Head of caudate nucleus (tissue), 42 donors: ENCODE measurements at places on chromosomes 7 and 10.

GRCh38 chr10:89940076-89940475 lies 238.7 kb downstream of the KIF20B start:
- no peak for DNase-seq

- DNase-seq, result no peak
Observed at GRCh38 chr10:124612611-124613498, 131.3 kb downstream of the FAM53B start.

DNA sequence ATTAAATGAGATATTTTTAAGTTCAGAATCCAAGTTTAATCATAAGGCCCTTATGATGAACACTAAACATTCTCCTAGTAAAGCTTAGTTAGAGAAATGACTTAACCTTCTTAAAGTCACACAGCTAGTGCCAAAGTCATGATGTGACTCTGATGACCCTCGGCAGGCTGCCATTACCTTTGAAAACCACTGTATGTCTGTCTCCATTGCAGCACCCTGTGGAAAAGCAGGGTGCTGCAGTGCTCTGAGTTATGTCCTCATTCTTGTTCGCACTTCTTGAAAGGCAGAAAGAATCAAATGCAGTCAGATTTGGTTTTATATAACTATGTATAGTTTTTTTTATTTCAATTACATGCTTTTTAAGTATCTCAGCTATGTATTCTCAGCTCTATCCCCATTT lies 105.0 kb downstream of the PHTF2 start:
- no peak for DNase-seq

GRCh38 chr10:97943294-97943693 lies 87.1 kb downstream of the CRTAC1 start:
- DNase-seq, result no peak

GRCh38 chr7:32142649-32143048 lies 72.4 kb upstream of the PDE1C start:
- no peak for DNase-seq

DNA sequence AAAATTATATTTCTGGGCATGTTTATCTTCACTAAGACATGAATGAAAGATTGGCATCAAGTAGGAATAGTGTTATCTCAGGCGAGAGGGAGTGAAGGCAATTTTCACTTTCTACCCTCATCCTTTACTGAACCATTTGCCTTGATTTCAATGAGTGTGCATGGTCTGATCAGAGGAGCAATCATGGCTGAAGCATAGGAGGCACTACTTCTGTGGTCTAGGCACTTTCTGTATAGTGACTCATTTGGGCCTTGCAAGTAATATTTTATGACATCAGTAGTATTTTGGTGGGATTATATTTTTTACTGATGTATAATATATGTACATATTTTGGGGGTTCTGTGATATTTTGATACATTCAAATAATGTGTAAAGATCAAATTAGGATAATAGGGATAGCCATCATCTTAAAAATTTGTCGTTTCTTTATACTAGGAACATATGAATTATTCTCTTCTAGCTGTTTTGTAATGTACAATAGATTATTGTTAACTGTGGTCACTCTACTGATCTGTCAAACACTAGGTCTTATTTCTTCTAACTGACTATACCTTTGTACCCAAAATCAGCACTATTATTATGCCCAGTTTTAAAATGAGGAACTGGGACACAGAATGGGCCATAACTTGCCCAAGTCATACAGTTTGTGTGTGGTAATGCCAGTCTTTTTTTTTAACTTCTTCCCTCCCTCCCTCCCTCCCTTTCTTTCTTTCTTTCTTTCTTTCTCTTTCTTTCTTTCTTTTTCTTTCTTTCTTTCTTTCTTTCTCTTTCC lies 101.9 kb downstream of the RAB11FIP2 start:
- DNase-seq, result no peak

- DNase-seq, result no peak
Observed at GRCh38 chr10:129900825-129901224, 63.2 kb downstream of the EBF3 start.

DNA sequence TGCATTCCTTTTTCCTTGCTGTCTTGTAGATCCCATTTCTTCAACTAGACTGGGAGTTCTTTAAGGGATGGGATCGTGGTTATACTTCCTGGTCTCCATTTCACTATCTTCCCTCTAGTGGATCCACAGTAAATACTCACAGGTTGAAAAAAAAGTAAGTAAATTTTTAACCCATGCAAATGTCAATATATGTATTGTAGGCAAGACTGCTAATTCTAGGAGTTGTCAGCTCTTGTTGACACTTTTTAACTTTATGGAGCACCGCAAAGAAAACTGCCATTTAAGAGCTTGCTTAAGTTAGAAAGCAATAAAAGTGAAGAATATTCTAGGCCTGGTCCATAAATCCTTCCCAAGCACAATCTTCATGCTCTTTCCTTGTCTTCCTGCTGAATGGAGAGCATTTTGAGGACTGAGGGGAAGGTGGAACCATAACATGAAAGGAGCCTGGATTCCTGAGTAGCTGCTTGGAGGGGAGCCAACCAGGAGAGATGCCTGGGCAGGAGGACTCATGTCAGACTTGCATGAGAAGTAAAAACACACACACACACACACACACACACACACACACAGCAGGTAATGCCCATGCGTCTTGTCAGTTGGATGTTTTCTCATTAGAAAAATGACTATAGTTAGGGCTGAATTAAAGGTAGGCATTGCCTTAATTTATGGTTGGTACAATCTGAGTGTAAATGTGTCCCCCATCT lies 32.2 kb downstream of the VWA2 start:
- DNase-seq, result no peak

DNA sequence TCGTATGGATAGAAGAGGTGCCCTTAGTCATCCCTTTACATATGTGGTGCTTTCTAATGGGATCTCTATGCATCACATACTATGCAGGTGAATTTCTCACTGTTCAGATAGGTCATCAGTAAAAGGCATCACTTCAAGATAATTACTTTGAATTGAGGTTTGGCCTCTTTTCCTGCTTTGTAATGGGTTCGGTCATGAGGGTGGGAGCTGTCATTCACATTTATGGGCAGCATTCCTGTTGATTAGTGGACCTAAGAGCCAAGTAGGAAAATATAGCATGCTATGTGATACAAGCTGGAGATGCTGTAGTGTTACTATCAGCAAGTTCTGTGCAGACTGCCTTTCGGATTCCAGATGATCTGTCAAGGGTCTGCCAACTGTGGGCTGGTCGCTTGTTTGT lies 156.3 kb downstream of the LCOR start:
- no peak for DNase-seq

DNA sequence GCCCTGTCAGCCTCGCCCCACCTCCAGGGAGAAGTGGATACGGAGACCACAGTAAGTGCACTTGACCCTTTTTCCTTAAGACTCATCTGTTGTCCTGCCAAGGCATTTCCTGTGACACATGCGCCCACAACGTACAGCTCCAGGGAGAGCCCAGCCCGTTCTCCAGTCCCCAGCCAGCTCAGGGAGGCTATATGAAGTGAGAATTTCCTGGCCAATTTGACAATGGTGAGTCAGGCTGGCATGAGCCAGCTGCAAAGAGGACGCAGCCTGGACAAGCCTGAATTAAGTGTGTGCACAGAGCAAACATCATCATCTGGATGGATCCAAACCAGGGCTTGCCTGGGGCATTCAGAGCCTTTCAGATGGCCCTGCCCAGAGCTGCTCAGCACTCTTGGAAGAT lies 244.8 kb downstream of the KCNMA1 start:
- no peak for DNase-seq

- DNase-seq, result peak; percentile 55
Observed at GRCh38 chr7:112495810-112496462, 15.1 kb downstream of the LSMEM1 start.

DNA sequence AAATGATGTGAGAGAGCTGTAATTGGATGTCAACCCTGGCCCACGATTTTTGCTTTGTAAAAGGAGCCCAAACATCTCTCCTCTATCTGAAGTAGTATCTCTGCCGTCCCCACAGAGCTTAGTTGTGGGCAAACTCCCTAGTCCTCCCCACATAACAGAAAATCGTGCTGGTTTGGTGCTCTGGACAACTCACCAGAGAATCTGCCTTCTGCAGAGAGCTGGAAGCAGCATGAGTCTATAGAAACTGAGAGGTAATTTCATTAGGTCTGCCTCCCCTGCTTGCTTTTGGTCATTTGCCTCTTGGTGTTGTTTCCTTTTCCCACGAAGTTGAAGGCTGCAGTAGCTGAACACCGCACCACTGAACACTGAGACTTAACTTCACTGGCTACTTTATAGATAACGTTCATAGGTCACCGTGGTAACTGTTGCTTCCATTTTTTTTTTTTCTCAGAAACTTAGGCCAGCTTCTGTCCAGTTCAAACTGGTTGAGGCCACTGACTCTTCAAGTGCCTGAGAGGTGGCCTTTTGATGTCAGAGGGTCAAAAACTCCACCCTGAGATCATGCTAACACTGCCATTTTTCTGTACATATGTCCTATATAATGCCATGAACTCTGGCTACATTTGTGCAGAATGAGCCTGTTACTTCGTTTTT lies 3.3 kb upstream of the CDCA7L start:
- DNase-seq, result no peak

DNA sequence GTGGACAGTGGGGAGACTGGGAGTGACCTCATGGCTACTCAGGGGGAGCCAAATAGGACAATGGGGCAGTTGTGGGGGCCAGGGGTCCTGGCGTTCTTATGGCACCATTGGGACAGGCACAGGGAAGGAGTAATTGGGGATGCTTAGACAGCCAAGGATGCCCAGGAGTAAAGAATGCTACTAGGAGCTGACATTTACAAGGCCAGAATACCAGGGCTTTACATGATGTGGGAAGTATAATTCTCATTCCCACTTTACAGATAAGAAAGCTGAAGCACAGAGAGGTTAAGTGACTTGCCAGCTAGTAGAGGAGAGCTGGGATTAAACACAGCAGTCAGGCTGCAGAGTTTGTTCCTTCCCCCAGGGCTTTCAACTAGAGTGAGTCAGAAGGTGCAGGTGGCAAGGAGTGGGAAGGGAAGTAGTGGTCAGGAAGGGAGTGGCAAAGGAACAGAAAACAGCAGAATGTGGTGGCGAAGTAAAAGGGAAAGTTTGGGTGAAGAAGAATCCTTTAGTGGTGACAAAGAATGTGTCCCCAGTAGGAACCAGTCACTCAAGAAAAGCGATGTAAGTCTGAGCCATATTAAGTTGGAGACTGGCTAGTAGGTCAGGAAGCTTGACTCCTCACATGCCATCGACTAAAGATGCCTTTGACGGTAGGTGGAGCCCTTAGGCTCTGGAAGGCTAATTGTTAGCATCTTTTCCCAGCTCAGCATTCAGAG lies 32.8 kb downstream of the CPVL start:
- DNase-seq, result no peak

DNA sequence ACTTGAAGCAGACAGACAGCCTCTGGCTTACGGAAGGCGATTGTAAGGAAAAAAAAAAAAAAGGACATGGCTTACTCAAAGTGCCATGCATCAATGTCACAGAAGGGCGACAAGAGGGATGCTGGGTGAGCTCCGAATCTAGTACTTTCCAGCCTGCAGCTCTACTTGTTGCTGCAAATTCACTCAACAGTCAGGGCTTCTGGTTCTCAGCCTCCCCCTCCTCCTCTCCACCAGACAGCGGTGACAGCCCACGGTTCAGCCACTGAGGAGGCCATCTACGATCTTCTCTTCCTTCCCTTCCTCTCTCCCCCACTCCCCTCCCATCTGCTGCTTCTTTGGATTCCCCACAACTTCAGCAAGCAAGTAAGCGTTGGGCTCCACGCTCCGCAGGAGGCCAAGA lies 63.5 kb downstream of the PRKAG2 start:
- no peak for DNase-seq

- no peak for DNase-seq
Observed at GRCh38 chr7:108290459-108291151, 160.4 kb upstream of the LAMB4 start.

GRCh38 chr7:96310110-96310509 lies 11.8 kb downstream of the SLC25A13 start:
- DNase-seq, result no peak

- no peak for DNase-seq
Observed at GRCh38 chr10:16779384-16779915, 37.8 kb downstream of the RSU1 start.

DNA sequence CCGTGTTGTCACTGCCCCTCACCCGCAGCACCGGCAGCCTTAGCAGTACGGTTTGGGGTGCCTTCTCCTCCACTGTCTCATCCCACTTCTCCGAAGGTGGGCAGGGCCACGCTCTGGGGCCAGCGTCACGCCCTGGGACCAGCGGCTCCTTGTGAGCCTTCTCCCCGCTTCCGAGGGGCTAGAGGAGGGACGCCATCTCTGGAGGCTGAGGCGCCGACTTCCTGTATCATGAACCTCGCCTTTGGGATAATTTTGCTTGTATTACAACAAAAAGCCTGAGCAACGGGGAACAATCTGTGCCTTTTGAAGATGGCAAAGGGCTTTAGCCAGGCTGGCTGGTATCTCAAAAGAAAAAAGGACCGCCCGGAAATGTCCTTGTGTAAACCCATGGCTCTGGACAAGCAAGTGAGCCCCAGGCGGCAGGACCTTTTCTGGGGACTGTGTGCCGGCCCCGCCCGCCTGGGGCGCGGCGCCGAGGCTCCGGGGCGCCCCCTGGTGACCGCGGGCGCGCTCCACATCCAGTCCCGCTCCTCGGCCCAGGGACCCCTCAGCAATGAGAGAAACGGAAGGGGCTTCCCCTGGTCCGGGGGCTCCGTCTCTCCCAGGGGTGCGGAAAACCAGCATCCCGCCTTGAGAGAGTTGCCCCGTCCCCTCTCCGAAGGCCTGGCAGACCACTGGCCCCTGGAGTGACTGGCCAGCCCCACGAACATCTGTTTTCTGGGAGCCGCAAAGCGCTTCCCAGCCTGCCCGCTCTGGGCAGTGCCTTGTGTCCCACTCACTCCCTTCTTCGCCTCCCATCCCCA lies 3.8 kb downstream of the DEPP1 start:
- DNase-seq, result peak; percentile 73

DNA sequence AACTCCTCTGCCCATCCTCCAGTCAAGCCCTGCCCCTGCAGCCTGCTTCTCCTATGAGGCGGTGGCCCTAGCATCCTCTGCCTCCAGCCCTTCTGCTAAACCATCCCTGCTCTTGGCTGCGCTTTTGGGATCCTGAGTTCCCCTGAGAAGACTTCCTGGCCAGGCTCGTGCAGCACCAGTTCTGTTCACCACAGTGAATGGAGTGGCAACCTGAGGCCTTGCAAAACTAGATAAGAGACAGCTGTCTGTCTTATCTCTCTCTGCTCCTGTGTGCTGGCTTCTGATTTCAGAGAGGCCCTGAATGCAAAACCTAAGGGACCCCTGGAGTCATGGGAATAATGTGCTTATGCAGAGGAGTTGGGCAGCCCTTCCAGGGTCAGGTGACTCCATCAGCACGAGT lies 119.2 kb downstream of the TMEM178B start:
- DNase-seq, result no peak

DNA sequence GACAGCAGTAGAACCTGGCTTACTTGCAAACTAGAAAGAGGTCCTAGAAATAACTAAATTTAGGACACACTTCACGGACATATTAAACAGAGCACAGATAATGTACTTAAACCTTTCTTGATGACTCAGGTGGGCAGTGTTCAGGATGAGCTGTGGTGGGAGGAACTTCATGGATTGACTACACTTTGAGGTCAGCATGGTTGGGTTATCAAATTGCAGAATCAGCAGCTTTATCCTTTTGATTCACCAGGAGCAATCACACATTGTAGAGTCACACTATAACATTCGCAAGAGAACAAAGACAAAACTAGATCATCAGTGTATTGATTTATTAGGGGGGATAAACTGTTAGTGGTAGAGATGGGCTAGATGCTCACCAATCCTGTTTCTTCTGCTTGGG lies 38.6 kb upstream of the AGK start:
- no peak for DNase-seq
